ENCODE measurements at places on chromosomes 7 and 10. TPM values are rescaled to one million over a fixed set of nuclear protein-coding genes. Genes with fewer than 3 reads are reported as not detected.

- DNase-seq: no peak
Observed at GRCh38 chr10:119305860-119306513, 98.6 kb downstream of the GRK5 start.

- no peak for DNase-seq
Observed at GRCh38 chr10:86498598-86498997, 23.0 kb downstream of the WAPL start.

NACAD gene
- 1.2 TPM for total RNA-seq

MACC1 gene
- 0.06 TPM for total RNA-seq

CPED1 gene
- total RNA-seq: 3.2 TPM

PNLIPRP1 gene
- total RNA-seq: not detected

TCTN3 gene
- 21.9 TPM for total RNA-seq

Measured in cardiac muscle cell (in vitro differentiated cells and primary cell).